ENCODE measurements at places on chromosomes 3 and 15.

DNA sequence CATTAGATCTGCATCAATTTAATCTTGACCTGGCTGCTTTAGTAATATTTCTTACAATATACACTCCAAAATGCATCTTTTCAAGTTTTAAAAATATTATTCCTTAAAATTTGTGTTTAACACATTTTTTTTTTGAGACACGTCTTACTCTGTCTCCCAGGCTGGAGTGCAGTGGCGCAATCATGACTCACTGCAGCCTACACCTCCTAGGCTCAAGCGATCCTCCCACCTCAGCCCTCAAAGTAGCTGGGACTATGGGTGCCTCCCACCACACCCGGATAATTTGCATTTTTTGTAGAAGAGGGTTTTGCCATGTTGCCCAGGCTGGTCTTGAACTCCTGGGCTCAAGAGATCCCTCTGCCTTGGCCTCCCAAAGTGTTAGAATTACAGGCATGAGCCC, 73.6 kb downstream of the ETV5 start:
- no peak for DNase-seq

DNA sequence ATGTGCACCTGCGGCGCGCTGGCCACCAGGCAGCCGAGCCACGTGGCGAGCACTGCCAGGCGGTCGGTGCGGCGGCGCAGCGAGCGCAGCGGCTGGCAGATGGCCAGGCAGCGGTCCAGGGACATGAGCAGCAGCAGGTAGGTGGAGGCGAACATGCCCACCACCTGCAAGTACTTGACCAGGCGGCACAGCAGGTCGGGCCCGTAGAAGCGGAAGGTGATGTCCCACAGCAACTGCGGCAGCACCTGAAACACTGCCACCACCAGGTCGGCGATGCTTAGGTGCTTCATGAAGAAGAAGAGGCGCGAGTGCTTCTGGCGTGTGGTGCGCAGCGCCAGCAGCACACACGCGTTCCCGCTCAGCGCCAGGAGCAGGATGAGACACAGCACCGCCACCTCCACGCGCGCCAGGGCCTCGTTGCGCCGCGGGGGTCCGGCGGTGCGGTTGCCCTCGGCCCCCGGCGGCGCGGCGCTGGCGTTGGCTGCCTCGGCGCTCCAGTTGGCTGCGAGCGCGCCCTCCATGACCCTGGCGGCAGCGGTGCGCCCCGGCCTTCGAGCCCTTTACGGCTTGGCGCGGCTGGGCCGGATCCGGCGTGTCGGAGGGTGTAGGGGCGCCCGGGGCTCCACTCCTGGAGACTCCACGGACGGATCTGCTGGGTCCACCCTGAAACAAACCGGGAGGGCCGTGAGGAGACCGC, 1.6 kb downstream of the OXTR start:
- no peak for DNase-seq

- no peak for DNase-seq
Measured at GRCh38 chr3:105351821-105352220, 14.9 kb upstream of the ALCAM start.

GRCh38 chr3:57076422-57076951, 16.0 kb downstream of the SPATA12 start:
- no peak for DNase-seq

DNA sequence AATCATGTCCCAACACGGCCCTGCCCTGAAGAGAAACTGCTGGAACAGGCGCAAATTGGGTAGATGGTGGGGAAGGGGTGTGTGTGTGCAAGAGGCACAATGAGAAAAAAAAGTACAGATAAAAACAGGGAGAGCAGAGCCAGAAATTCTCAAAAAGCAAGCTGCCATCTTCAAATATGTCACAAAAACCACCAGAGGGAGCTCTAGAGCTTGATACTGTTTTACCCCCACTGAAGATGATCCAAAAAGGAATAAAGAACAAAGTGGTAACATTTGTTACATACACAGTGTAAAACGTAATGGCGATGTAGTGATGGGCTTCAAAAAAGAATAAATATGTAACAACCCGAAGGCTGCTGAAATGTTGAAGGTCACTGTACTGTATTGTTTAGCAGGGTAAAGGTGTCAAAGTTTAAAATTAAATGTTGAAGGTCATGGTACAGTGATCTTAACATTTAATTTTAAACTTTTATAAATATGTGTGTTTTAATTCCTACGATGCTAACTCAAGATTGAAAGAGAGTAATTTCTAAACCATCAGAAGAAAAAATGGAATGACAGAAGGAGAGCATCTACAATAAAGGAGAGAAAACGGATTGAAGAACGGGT, 6.0 kb downstream of the SNRPA1 start:
- no peak for DNase-seq

Measured in activated CD4-positive, alpha-beta T cell treated with anti-CD3 and anti-CD28 coated beads for 1 hour (primary cell).